ENCODE measurements at places on chromosomes 6 and 20.
A peak's percentile ranks its signal among the peaks of the same experiment; 100 is the strongest.

- DNase-seq = no peak
Measured at GRCh38 chr20:49272654-49273053, 5.2 kb downstream of the ZNFX1 start.

- no peak for DNase-seq
Measured at GRCh38 chr20:41147767-41148191, 10.4 kb downstream of the PLCG1 start.

GRCh38 chr6:8157839-8158238, 55.5 kb upstream of the EEF1E1 start:
- DNase-seq = no peak

- no peak for DNase-seq
Measured at GRCh38 chr6:96923871-96924493, 546 bp upstream of the KLHL32 start.

- no peak for DNase-seq
Measured at GRCh38 chr20:58828136-58828535, 22.6 kb downstream of the GNAS-AS1 start.

DNA sequence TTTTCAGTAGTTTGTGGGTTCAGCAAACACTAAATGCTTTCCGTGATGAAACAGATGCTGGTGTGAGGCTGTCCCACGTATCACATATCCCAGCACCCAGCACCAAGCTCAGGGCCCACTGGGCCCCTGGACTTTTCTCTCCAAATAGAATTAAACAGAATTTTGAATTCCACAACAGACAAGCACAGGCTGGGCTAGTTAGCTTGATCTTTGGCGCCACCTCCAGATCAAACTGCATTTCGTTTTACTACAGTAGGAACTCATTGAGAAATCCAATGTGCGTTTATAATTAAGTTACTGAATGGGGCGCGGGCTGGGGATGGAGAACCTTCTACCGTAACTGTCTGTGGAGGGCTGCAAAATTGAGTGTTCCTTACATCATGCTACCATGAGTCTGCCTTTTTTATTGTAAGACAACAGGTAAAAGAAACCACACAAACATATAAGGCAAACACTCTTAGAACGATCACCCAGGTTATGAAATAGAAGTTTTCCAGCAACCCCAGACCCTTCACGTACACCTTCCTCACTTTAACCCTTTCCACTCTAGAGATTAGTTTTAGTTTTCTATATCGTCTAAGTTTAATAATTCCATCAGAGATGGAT, 107.8 kb downstream of the ZFP64 start:
- peak; percentile 67 for DNase-seq

GRCh38 chr20:11170565-11170964, 496.8 kb upstream of the JAG1 start:
- no peak for DNase-seq

DNA sequence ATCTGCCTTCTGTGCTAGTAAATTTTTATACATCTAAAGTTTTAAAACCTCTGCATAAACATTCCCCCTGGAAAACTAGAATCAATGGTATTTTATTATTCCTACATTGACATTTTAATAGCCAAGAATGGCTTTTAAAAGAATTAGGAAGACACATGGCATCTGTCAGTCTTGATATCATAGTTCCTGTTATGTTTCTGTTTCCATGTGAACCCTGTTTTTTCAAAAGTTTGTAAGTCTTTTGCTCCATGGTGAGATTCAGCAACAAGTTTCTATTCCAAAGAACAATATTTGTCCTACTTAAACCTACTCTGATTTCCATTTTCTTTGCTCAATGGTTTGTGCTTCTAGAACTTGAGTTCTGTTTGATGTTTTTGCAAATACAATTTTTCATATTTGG, 95.2 kb downstream of the PLEKHG1 start:
- no peak for DNase-seq

GRCh38 chr20:1001116-1001515, 995 bp downstream of the RSPO4 start:
- no peak for DNase-seq

DNA sequence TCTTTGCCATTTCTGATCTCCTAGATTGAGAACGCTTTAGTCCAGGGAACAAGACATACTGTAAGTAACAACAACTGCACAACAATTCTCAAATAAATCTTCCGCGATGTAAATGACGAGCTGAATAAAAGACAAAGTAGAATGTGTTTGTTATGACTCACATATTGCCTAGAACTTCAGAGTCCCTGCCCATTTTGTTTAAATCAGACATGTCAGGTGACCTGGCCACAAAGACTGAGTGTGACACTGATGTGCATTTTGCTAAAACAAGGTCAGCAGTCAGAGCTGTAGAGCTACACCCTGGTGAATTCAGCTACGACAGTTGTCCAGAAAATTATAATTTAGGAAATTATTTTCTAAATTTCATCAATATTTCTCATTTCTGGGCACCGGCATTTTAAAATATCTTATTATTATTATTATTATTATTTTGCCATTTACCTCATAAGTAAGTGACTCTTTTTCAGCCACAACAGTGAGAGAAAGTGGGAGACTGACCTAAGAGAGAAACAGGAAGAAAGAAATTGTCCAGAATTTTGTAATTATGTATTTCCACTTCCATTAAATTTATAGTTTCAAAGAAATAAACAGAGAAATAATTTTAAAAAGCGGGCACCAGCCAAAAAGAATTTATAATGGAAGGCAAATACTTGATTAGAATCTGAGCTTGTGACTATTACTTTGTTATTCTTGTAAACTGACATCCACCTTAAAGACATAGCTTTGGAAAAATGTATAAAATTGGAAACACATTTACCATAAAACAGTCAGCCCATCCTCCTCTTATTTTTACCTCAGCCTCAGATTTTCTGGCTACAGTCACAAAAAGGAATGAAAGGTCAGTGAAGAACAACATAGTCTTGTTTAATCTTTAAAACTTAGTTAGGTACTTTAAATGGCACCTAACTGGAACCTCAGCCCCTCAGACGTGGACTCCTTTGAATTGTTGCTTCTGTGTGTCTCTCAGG, 157.0 kb upstream of the CITED2 start:
- DNase-seq = peak; percentile 64

DNA sequence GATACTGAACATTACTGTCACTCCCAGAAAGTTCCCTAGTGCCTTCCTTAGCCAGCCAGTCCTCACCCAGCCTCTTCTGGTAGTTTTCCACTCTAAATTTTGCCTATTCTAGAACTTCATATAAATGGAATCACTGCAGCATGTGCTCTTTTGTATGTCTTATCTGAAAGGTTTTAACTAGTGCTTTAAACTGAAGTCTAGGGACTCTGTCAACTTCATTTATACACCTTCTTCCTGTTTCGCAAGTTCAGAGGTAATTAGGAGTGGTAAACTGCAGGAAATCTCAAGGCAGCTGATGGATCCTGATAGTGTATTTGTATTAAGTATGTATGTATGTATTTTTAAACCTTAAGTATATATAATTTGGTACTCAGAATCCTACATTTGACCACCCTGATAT, 94.3 kb downstream of the TCP11 start:
- DNase-seq = no peak

- DNase-seq = no peak
Measured at GRCh38 chr20:43681991-43682410, 15.1 kb downstream of the MYBL2 start.

- no peak for DNase-seq
Measured at GRCh38 chr6:146601352-146601751, 2.6 kb downstream of the ADGB start.

DNA sequence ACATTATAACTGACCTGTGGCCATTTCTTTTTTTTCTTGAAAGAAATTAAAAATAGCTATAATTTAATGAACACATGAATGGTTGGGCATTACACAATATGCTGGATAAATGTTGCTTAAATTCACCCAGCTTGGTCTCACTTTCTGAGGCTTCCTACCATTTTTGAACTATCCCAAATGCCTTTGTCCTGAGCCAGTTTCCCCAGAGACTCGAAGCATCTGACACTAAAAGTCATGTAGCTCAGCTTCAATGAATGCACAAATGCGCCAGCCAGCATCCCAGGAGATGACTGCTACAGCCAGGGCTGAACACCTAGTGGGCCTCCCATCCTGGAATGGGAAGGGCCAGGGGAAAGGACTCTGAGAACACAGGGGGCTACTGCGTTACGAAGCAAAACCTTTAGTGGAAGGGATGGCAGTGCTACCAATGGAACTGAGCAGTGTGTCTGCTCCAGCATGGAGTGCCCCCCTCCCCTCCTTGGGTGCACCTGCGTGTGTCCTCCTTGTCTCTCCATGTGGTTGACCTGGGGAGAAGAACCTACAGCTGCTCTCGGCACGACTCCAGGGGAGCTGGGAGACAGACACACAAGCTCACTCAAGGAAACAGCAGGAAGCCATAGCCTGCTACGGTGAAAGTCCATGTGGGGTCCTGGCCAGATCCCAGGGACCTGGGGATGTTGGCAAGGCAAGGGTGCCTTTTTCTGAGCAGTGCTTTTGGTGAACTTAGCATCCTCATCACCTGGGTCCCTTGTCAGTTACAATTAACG, 60.9 kb downstream of the IRF4 start:
- no peak for DNase-seq

DNA sequence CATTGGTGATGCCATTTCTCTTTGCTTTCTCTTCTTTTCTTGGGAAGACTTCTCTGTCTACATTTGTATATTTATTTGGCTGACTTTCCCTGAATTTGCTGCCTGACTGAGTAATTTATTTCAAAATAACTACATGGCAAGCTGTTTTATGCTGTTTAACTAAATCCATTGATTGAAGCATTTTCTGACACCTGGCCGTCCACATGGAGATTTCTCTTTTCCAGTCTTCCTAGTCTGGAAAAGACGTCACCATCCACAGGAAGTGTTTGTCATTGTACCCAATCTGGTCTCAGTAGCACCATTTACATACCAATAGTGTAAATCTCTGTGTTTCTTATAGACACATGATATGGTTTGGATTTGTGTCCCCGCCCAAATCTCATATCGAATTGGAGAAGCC, 9.2 kb upstream of the MAS1L start:
- no peak for DNase-seq

GRCh38 chr6:150549674-150550101, 50.0 kb upstream of the PLEKHG1 start:
- no peak for DNase-seq

GRCh38 chr6:52663120-52663935, 7.6 kb upstream of the TMEM14A start:
- DNase-seq = peak; percentile 86

DNA sequence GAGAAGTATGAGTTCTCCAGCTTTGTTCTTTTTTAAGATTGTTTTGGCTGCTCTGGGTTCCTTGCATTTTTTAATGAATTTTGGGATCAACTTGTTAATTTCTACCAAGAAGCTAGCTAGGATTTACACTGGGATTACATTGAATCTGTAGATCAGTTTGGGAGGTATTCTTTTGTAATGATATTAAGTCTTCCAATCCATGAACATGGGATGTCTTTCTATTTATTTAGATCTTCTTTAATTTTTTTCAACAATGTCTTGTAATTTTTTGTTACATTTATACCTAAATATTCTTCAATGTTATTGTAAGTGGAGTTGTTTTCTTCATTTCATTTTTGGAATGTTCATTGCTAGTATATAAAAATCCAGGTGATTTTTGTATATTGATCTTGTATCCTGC, 12.5 kb downstream of the PRIM2 start:
- DNase-seq = no peak

DNA sequence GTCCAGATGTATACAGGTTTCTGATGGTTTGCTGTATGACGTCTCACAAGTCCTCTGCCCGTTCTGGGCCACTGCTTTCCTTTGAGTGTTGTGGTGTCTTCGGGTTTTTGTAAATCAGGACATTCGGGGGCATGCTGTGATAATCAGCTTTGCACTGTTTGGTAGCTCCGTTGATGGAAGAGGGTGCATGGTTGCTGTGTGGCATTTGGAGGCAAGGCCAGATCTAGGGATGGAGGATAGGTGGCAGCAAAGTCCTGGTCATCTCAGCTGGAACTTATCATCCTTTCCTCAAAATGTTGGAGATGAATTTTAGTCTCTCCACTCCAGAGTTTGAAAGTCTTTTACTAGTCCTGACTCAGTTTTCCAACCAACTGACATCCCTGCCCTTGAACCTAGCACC, 91.0 kb downstream of the SCP2D1 start:
- DNase-seq = no peak

GRCh38 chr20:5046656-5047339, 45.5 kb upstream of the SLC23A2 start:
- DNase-seq = no peak

GRCh38 chr6:123747515-123747914, 56.1 kb upstream of the NKAIN2 start:
- no peak for DNase-seq

DNA sequence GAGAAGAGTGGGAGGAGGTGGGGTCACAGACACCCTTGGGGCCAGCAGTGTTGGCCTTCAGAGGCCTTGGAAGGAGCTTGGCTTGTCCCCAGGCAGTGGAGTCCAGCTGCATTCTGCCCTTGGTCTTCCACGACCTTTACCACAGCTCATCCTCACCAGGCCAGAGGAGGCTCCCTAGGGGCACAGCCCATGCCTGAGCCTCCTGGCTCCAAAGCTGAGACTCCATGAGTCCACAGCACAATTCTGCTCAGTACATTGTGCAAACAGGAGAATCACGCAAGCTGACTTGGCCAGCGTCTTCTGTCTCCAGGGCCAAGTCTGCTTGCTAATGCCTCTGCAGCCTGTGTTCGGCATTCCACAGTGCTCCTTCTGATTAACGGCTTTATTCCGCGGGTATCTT, 337.2 kb downstream of the SMOC2 start:
- no peak for DNase-seq

- no peak for DNase-seq
Measured at GRCh38 chr6:22149501-22150367, 147.1 kb downstream of the PRL start.

GRCh38 chr6:19569563-19569962, 267.6 kb upstream of the ID4 start:
- DNase-seq = no peak

GRCh38 chr20:47857569-47858464, 72.5 kb upstream of the SULF2 start:
- DNase-seq = no peak

DNA sequence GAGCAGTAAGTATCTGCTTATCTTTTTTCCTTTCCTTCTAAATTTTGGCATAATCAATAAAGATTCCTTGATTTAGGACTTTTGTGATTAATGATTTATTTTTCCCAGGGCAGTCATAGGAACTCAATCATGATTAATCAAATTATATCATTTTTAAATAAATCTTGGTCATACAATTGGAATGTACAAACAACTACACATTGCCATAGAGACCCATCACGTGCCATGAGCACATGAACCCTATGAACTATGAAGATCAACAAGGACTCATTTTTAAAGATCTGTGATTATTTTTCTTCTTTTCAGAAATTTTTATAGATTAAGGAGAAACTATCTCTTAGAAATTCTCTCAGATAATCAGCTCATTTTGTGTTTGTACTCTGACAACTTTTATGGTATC, 622.4 kb downstream of the BCKDHB start:
- DNase-seq = no peak
